PC-3 (cell line): ENCODE measurements at places on chromosomes 16 and 17. TPM values are rescaled to one million over a fixed set of nuclear protein-coding genes. Genes with fewer than 3 reads are reported as not detected.

DNA sequence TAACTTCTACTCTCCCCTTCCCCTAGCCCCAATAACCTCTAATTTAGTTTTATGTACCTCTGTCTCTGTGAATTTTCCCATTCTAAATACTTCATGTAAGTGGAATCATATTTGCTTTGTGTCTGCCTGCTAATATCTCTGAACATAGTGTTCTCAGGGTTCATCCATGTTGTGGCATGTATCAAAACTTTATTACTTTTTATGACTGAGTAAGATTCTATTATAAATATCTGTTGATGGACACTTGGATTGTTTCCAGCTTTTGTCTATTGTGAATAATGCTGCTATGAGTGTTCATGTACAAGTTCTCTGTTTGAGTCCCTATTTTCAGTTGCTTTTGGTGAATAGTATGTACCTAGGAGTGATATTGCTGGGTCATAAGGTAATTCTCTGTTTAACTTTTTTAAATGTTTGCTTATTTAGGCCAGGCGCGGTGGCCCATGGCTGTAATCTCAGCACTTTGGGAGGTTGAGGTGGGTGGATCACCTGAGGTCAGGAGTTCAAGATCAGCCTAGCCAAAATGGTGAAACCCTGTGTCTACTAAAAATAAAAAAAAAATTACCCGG lies 92.8 kb downstream of the CHD9 start:
- peaks cover 3% of the 10 kb centered on the region; the same call in 1 of the 2 replicates for H3K36me3 ChIP-seq
- H3K4me1 ChIP-seq: no peaks in the 10 kb centered on the region
- no peaks in the 10 kb centered on the region for H3K27me3 ChIP-seq
- no peak overlapping the region for H3K4me3 ChIP-seq
- peak; percentile 7 for DNase-seq
- H3K27ac ChIP-seq: no peak overlapping the region

DNA sequence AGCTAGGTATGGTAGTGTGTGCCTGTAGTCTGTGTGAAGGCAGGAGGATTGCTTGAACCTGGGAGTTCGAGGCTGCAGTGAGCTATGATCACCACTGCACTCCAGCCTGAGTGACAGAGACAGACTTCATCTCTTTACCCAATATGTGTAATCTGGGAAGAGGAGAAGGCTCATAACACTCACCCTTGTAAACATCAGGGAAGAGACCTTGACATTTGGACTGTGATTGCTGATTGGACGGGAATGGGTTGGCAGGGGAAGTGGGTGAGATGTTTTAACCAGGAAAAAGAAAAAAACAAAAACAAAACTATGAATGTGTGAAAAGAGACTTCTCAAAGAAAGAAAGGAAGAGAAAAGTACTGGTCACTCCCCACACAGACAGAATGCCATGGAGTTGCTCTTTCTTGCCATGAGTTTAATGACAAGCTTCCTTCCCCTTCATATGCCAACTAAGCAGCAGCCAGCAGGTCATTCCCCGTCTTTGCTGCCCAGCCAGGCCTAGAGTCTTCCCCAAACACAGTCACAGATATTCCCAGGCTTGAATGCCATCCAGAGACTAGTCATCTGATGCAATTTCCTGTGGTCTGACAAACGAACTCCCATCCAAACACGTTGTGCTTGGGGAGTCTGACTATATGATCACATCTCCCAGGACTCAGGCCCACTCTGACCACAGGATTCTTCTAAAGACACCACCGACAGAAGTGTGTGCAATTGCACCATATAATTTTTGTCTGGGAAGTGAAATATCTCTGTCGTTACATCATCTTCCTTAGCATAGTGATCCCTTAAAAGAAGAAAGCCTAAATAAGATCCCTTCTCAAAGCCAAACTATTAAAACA lies 3.6 kb upstream of the XAF1 start:
- H3K4me3 ChIP-seq: no peak overlapping the region
- H3K27ac ChIP-seq: peak overlapping the region; percentile 80
- H3K36me3 ChIP-seq: no peaks in the 10 kb centered on the region
- peak; percentile 75 for DNase-seq
- H3K4me1 ChIP-seq: peaks cover 21% of the 10 kb centered on the region
- H3K27me3 ChIP-seq: no peaks in the 10 kb centered on the region

- no peaks in the 10 kb centered on the region for H3K4me1 ChIP-seq
- no peaks in the 10 kb centered on the region for H3K27me3 ChIP-seq
- no peak overlapping the region for H3K27ac ChIP-seq
- DNase-seq: peak; percentile 34
- H3K36me3 ChIP-seq: no peaks in the 10 kb centered on the region
Measured at GRCh38 chr16:16861546-16861945, 482.6 kb downstream of the NPIPA7 start.

Gene RAMP2
- total RNA-seq: not detected in 2 replicates

- peaks cover 16% of the 10 kb centered on the region for H3K4me1 ChIP-seq
- no peak overlapping the region for H3K4me3 ChIP-seq
- H3K27ac ChIP-seq: no peak overlapping the region
- DNase-seq: no peak
- no peaks in the 10 kb centered on the region for H3K27me3 ChIP-seq
Measured at GRCh38 chr16:10752843-10753523, 9.3 kb downstream of the NUBP1 start.

Gene SRCIN1
- 1.8 and 2.6 TPM in 2 replicates for total RNA-seq

Gene MAP2K3
- total RNA-seq: 54.0 and 75.2 TPM in 2 replicates

Gene SLC25A39
- 726 and 797 TPM in 2 replicates for total RNA-seq

Gene TNFRSF13B
- total RNA-seq: not detected in 2 replicates

- H3K27ac ChIP-seq: no peak overlapping the region
- no peaks in the 10 kb centered on the region for H3K36me3 ChIP-seq
- no peak overlapping the region for H3K4me3 ChIP-seq
- no peaks in the 10 kb centered on the region for H3K27me3 ChIP-seq
- DNase-seq: no peak
Measured at GRCh38 chr16:11058832-11059231, 114.5 kb downstream of the CLEC16A start.

DNA sequence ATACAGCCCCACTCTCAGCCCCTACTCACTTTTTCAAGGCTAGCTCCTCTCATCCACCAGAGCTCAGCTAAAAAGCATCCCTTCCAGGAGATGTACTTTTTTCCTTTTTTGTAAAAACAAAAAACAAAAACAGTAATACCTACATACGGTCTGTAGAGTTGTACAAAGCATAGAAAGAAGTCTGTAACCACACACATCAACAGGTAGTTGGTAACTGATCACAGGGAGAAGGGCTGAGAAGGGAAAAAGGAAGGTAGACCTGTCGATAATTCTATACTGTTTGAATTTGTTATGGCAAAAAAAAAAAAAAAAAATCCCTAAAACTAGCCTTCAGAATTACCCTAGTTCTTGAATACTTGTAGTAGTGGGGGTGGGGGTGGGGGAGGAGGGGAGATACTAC lies 874 bp downstream of the SLC25A19 start:
- DNase-seq: no peak
- no peaks in the 10 kb centered on the region for H3K27me3 ChIP-seq
- H3K36me3 ChIP-seq: peaks cover 14% of the 10 kb centered on the region
- peak overlapping the region; percentile 82 for H3K4me3 ChIP-seq
- H3K27ac ChIP-seq: no peak overlapping the region

Gene ITGB3
- total RNA-seq: 0.36 and 0.69 TPM in 2 replicates

DNA sequence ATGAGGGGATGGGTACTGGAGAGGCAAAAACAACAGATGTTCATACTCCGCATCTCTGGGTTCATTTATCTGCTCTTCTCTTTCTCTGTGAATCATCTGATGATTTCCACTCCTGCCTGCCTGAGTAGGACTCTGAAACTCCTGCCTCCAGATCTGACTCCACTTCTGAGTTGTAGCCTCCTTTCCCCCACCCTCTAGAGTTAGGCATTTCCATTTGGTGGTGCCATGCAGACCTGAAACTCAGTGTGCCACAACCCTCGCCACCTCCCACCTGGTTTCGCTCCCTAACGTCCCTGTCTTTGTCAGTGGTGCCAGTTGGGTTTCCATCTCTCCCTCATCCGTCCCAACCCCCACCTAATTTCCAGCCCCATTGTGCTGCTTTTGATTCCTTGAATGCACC lies 126.2 kb downstream of the PRKCB start:
- H3K36me3 ChIP-seq: no peaks in the 10 kb centered on the region
- peaks cover 3% of the 10 kb centered on the region; the same call in 1 of the 2 replicates for H3K27me3 ChIP-seq
- no peaks in the 10 kb centered on the region for H3K4me1 ChIP-seq
